Smooth muscle cell of the brain vasculature (primary cell): ENCODE measurements at places on chromosomes 12 and 14.

DNA sequence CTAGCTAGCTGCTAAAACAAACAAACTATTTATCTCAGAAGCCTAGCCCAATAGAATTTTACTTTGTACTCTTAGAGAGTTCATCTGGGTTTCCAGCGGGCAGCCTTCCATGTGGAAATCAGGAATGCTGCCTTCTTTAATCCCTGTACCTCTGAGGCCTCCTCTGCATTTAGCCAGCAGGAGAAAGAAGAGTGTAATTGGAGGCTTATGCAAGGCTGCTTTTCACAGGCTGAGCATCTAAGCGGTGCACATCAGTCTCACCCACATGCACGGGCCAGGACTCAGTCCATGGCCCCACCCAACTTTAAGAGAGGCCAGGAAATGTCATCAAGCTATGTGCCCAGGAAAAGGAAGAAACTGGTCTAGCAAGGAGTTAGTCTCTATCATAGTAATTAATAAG is 14.0 kb upstream of the PTGDR start:
- no peak for DNase-seq

DNA sequence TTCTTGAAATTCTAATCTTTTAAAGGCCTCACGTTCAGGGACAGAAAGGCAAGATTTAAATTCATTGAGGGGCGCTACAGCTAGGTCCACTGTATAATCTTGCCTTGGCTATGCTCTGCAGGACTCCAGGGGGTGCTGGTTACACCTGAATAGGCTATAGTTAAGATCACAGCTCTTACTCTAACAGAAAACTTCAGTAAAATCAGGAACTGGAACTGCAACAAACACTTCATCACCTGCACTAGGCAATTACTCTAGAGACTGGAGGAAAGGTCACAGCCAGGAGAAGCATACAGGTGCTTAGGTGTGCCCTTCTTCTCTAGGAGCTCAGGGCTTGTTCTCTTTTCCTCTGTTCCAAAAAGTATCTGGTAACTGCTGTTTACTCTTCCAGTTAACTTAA is 20.9 kb downstream of the SLCO1C1 start:
- DNase-seq: no peak

GRCh38 chr14:104967386-104968152 is 10.6 kb downstream of the AHNAK2 start:
- DNase-seq: no peak

- DNase-seq: no peak
Measured at GRCh38 chr14:90660865-90661570, 155.2 kb downstream of the TTC7B start.

DNA sequence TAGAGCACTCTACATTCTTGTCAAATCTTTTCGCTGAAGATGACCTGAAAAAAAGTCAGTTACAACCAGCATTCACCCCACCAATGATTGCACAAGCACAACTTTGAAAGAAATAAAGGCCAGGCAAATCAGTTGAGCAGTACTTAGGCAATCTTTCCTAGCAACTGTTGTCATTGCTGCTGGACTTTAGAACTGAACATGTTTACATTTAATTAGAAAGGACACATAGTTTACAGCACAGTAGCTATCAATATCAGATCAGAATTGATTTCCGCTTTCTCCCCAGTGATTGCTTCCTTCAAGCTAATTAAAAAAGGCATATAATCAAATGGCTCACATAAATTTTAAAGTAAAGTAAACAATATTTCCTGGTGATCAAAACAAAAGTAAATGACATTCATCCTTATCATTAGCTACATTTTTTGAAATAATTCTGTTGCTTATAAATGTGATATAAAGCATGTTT is 128.4 kb downstream of the FOXA1 start:
- DNase-seq: no peak

- no peak for DNase-seq
Measured at GRCh38 chr14:67228325-67228984, 12.8 kb upstream of the PALS1 start.

DNA sequence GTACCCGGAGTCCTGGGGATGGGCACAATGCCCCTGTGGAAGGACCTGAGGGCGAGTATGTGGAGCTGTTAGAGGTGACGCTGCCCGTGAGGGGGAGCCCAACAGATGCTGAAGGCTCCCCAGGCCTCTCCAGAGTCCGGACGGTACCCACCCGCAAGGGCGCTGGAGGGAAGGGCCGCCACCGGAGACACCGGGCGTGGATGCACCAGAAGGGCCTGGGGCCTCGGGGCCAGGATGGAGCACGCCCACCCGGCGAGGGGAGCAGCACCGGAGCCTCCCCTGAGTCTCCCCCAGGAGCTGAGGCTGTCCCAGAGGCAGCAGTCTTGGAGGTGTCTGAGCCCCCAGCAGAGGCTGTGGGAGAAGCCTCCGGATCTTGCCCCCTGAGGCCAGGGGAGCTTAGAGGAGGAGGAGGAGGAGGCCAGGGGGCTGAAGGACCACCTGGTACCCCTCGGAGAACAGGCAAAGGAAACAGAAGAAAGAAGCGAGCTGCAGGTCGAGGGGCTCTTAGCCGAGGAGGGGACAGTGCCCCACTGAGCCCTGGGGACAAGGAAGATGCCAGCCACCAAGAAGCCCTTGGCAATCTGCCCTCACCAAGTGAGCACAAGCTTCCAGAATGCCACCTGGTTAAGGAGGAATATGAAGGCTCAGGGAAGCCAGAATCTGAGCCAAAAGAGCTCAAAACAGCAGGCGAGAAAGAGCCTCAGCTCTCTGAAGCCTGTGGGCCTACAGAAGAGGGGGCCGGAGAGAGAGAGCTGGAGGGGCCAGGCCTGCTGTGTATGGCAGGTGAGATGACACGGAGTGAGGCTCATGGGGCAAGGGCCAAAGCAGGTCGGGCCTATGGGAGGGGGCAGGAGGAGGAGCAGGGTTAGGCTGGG is 4.5 kb downstream of the ARHGEF40 start:
- no peak for DNase-seq

- DNase-seq: no peak
Measured at GRCh38 chr12:63037746-63038712, 103.1 kb upstream of the PPM1H start.

- no peak for DNase-seq
Measured at GRCh38 chr14:65356327-65356836, 56.1 kb upstream of the FUT8 start.

DNA sequence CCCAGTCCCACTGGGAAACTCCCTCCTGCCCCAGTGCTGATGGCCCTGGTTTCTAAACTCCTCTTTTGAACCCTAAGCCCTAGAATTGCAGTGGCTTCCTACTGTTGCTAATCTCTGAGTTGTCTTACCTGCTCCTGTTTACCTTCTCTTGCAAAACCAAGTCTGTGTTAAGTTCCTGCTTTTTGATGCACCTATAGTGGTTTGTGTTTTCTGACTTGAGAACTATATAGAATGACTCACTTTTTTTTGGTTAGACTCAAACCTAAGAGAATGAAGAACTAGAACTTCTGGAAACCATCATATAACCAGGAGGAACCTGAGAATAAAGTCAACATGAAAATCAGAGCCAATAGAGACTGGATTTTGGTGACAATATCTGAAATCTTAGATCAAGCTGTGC is 5.5 kb upstream of the GAS2L3 start:
- no peak for DNase-seq

GRCh38 chr12:14910090-14910915 is 24.6 kb upstream of the MGP start:
- DNase-seq: no peak

DNA sequence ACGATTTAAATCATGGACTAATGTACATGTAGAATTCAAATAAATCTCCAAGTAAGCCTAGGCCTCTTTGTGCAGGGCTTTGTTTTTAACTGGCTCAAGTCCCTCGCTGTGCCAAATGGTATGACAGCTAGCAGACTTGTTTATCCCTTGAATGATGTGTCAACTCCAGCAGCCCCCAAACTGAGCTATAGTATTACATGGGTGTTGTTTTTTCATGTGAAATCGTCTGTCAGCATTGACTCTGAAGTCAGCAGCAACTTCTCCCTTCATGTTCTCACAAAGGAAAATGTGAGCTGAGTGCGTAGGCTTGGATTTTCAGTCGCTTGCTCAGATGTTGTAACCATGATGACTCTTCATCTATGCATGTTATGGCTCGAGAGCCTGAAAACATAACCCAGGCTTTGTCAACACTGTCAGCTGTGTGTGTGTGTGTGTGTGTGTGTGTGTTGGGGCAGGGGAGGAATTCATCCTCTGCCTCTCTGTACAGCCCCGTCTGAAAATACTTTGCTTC is 73.3 kb downstream of the PTHLH start:
- DNase-seq: peak; percentile 60

- no peak for DNase-seq
Measured at GRCh38 chr14:77145975-77146740, 4.6 kb upstream of the ZDHHC22 start.

DNA sequence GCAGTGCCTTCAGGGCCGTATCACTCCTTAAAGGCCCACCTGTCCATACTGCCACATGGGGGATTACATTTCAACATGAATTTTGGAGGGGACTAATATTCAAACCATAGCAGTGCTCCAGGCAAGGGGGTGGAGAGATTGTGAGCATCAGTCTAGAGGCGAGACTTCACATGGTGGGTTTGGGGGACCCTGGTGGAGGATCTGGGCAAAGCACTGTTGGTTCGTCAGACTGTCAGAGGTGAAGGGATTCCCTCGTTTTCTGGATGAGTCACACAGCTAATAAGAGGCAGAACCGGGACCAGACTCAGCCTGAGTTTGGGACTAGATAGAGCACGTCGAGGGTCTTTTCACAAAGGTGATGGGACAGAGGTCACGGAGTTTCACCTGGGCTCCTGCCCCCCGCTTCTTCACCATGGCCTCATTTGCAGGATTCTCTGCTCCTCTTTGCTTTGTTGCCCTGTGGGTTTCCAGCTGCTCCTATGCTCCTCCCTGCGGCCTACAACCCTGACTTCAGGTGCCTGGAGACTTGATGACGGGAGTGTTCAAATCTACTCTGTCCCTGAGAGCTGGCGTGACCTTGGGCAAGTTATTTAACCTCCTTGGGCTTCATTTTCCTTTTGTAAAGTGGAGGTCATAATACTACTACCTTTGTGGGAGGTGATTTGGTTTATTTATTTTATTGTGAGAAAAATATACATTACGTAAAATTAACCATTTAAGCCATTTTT is 41.5 kb downstream of the TEAD4 start:
- no peak for DNase-seq

DNA sequence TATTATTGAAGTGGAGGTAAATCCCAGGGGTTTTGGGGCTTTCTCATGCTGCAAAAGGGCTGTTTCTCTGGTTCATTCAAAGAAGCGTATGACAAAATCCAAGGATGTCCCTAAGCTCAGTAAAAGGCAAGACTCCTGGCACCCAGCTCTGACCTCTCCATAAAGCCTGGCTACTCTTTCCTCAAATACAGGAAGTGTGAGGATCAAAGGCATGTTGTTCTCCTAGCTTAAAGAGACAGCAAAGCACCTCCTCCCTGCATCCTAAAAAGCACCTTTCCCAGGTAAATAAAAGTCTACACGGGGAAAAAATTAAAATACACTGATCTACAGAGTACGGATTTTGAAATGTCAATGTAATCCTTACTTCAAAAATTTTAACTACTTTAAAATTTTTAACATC is 118.6 kb downstream of the LMNTD1 start:
- DNase-seq: no peak

DNA sequence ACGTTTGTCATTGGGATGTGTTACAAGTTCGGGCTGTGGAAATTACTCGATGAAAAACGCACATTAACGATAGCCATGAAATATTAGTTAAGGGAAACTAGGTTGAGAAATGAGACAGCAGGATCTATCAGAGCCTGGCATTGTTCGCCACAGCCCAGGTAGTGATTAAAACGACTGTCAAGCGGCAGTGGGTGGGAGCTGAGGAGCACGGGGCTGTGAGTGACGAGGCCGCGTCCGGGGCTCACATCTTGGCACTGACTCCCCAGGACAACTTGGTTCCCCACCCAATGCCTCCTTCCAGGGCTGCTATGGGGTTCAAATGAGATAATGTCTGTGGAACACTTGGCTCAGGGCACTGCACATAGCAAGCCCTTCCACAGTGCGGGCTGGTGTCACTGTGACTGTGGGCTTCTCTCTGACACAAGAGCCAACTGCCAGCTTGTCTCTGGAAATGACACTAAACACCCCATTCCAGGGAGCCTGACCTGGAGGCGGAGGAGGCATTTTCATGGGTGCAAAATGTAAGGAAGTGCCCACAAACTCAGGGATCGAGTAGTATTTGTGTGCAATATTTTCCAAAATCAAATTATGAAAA is 19.3 kb downstream of the MMAB start:
- no peak for DNase-seq

GRCh38 chr12:66716522-66716921 is 37.6 kb upstream of the GRIP1 start:
- DNase-seq: no peak

- DNase-seq: no peak
Measured at GRCh38 chr12:106010741-106011140, 128.0 kb downstream of the NUAK1 start.

DNA sequence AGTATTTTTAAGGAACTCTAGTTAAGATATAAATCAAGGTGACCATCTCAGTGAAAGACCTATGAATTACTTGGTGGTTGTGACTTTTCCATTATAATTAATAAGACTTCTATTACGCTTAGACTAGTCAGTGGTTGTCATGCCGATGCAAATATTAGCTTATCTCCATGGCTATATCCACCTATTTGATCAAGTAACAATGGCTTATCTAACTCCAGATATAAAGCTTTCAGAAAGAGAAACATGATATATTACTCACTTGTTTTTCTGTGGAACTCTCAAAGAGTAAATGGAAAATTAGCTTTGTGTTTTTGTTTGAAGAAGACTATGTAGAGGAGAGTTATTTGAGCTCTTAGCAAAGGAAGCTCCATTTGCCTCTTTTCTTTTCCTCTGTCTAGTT is 323.8 kb upstream of the DCN start:
- no peak for DNase-seq

- DNase-seq: no peak
Measured at GRCh38 chr14:34184126-34184525, 233.3 kb upstream of the EGLN3 start.

GRCh38 chr12:68234140-68234539 is 8.5 kb upstream of the IL26 start:
- no peak for DNase-seq

DNA sequence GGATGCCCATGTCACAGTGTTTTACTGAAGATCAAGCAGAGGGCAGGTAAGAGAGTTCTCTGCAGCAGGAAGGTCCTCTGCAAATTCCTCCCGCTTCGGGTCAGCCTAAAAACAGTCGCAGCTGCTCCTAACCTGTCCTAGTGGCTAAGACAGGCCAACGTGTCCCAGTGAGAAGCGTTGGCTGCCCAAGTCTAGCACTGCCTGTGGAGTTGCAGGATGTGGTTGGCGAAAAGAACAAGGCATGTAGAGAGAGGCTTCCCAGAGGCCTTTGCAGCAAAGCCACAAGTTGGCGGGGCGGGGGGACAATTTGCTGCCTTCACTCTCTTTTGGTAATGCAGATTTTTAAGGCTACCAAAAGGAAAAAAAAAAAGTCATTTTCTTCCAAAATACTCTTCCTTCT is 340.1 kb downstream of the BCL11B start:
- DNase-seq: no peak

- DNase-seq: no peak
Measured at GRCh38 chr14:60254176-60254575, 5.2 kb downstream of the PPM1A start.

- no peak for DNase-seq
Measured at GRCh38 chr12:116803013-116803736, 65.1 kb downstream of the RNFT2 start.

DNA sequence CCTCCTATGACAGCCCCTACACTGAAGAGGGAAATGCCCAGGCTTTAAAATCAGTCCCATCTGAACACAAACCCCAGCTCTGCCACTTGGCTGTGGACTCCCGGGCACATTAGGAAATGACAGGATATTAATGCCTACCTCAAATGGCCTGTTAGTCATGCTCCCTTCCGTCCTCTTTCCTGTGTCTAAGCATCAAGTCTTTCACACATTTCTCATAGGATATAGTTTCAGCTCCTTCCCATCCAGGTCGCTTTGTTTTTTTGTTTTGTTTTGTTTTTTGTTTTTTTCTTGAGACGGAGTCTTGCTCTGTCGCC is 16.1 kb downstream of the PLEK2 start:
- DNase-seq: no peak
